Stimulated activated CD8-positive, alpha-beta memory T cell treated with anti-CD3 and anti-CD28 coated beads, Interleukin-12 subunit alpha, Interleukin-12 subunit beta, amount 100 ng/mL, for 1 hour (primary cell): ENCODE measurements at places on chromosomes 5 and 9.

- no peak for DNase-seq
Measured at GRCh38 chr5:169944922-169945680, 35.2 kb downstream of the INSYN2B start.

DNA sequence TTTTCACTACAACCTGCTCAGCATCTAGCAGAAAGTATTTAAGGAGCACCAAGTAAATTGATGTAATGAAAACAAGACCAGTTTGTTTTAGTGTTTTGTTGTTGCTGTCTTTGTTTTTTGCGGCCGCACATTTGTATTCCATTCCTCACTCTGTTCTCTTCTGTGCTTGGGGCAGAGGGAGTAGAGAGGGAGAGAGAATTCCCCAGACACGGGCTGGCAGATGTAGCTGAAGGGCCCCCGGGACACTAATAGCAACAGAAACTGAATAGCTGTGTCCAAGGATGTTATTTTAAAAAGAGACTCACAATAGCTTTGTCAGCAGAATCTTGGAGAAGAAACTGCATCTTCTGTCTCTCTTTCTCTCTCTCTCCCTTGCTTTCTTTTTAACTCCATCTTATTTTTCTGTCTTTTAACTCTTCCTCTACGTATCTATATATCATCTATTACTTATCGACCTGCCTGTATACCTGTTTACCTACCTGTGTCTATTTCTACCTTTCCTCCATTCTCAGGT lies 145.3 kb downstream of the PAPPA start:
- no peak for DNase-seq

GRCh38 chr5:87627363-87627762 lies 214.6 kb upstream of the CCNH start:
- no peak for DNase-seq

DNA sequence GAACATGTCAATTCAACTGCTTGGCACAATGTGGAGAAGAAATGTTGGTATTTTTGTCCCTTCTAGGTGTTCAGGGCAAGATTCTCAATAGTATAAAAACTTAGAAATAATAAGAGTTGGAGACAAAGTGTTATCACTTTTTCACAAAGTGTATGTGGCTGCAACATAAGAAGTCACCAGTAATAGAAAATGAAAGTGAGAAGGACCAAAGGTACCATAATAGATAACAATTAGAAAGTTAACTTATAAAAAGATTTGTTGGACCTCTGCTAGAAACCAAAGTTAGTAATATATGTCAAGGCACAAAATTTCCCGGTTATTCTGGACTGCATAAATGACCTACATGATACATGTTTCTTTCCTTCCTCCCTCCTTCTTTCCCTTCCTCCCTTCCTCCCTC lies 1535.3 kb downstream of the EFNA5 start:
- no peak for DNase-seq

DNA sequence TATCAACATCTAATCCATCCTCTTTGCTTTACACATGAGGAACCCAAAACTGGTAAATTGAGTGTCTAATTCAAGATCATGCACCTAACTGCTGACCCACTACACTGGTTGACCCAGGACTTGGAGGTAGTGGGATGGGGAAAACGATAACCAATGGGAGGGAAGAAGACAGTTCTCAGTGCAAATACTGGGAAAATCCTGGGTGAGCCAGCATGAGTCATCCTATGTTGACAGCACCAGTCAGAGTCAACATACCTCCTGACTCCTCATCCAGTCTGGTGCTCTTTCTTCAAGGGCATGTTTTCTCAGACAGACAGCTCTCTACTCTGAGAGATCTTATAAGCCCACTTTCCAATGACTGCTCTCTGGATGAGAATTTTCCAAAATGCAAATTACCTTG lies 232.8 kb upstream of the PTGER4 start:
- no peak for DNase-seq

DNA sequence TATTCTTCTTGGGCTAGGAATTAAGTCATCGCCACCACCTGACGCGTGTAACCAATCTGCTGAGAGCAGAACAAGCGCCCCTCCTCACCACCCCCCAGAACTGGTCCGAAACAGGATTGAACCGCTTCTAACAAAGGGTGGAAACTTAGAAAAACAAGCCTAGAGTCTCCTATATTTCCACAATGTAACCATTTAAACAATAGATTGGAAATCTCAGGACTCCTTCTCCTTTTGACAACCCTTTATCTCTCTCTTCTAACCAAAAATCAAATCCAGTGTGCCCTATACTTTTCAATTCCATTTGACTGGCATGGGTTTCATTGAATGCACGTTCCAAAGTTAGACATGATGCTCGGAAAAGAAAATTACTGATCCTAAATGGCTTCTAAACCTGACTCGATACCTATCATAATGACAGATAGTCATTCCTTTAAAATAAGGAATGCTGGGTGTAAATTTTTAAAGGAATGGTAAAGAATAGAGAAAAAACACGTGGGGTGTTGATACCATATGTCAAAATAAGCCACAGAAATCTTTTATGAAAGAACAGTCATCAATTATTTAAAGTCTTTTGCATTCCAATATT lies 1.2 kb downstream of the ARRDC3 start:
- peak; percentile 58 for DNase-seq

DNA sequence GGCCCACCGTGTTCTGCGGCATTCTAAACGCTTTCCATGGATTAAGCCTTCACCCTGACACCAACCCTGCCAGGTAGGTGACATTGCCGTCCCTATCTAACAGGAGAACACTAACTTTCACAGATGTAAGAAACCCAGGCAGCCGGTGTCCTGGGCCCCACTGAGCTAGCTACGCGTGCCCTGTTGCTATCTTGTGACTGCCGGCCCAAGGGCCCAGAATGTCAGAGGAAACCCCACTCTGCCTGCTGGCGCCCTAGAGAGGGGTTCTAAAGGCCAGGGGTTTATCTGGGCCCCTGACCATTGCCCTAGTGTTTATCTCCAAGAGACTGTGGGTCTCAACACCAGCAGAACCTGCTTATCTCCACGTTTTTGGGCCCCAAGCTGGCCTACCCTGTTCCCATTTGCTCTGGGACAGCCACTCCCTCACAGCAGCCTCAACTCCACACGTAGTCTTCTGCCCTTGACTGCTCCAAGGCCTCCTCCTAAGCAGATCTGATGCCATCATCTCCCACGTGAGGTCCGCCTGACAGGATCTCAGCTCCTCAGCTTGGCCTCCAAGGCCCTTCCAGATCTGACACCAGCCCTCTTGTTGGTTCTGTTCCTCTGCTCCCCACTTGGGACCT lies 18.1 kb upstream of the ZBTB34 start:
- no peak for DNase-seq

DNA sequence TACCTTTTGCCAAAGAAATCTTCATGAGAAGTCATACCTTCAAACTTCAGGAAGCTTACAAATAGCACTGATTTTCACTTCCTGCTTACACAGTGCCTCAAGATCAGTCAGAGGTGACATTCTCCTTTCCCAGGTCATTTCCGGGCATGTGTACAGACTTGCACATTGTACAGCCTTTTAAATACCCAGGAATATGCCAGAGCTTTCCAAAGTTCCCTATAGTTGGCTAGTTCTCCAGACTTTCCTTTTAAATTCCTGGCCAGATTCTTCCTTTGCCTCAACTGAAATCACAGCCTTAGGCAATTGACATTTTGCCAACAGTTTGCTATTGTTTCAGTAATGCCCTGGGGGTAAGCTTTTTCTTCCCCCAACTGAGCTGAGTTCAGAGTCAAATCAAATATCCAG lies 47.2 kb downstream of the RFX3 start:
- no peak for DNase-seq

- DNase-seq = no peak
Measured at GRCh38 chr9:33248606-33249005, 8.6 kb downstream of the SPINK4 start.

DNA sequence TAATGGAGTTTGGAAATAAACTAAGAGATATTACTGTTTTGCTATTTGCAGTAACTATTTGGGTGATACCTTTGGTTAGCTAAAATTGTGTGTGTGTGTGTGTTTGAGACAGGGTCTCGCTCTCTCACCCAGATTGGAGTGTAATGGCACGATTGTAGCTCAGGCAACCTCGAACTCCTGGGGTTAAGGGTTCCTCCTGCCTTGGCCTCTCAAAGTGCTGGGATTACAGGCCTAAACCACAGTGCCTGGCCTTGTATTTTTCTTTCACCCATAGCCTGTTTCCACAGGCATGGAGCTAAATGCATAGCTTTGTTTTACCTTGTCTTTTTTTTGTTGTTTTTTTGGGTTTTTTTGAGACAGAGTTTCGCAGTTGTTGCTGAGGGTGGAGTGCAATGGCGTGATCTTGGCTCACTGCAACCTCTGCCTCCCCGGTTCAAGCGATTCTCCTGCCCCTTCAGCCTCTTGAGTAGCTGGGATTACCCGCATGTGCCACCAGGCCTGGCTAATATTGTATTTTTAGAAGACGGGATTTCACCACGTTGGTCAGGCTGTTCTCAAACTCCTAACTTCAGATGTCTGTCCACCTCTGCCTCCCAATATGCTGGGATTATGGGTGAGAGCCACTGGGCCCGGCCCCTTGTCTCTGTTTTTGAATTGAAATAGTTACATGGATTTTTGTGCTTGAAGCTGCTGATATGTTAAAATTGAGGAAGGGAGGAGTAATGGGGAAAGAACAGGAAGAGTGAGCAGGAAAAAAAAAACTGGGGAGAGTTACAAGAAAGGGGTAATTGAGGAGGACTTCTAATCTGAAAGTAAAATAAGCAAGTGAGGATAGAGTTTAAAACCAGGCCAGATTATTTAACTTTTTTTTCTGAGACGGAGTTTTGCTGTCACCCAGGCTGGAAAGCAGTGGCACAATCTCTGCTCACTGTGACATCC lies 5.7 kb downstream of the GPBP1 start:
- DNase-seq = no peak

DNA sequence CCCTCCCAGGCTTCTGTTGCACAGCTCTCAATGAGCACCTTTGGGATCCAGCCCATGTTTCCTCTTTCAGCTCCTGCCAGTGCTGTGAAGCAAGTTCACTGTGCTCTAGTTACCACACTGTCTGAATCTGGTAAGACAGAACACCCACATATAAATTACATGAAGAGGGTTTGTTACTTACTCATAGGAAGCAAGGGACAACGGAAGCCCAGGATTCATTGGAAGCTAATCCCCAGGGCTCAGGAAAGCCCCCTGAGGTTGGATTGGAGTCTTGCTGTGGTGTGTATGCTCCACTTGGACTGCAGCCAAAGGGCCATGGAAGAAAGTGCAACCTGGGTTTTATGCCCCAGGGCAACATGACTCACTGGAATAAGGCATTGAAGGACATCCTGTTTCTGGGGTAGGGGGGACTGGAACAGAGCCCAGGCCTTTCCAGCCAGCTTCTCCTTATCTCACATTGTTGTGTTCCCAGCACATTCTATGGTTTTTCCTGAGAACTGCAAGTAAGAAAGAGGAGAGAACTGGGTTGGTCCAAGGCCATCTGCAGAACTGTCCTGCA lies 15.6 kb upstream of the CLK4 start:
- DNase-seq = no peak

DNA sequence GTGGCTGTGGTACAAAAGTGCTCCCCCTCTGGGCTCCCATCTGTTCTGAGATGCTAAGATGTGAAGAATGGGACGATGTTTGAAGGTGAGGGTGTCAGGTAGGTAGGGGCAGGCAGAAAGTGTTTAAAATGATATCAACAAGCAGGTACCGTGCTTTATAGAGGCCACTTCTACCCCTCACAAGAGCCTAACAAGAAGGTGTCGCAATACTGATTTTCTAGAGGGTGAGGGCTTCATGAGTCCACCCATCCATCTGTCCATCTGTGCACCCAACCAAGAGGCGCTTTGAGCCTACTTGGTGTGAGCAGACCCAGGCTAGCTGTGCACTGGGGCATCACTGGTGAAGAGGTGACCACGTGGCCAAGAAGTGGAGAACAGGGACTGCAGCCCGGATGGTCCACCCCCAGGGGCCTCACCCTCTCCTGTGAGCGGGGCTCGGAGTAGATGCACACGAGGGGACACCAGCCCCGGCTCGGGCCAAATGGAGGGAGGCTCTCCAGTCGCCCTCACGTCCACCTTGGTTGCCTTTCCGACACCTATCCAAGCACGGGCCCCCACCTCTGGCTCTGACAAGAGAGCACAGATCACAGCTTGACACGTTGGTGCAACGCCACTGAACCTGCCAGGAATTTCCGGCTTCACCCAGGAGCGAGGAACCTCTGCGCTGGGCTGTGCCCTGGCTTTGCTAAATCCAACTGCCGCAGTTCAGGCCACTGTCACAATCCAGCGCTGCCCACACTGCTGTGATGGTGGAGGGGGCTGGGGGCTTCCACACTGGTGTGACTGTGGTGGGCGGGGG lies 34.5 kb downstream of the CRB2 start:
- DNase-seq = no peak

DNA sequence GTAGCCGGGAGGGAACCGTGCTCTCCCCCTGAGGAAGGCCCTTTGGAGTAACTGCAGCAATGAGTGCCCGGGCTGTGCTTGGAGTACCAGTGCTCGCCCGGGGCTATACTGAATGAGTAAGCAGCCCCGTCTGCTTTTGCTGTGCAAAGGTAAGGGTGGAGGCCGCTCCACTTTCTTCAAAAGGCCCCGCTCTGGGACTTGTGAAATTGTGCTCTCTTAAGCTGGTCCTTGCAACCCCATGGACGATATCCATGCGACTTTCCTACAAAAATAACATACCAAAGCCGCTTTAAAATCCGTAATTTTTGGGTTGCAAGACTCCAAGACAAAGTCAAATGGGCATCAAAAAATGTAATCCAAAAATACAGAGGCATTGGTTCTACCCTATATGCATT lies 578 bp upstream of the TNFAIP8 start:
- DNase-seq = no peak

DNA sequence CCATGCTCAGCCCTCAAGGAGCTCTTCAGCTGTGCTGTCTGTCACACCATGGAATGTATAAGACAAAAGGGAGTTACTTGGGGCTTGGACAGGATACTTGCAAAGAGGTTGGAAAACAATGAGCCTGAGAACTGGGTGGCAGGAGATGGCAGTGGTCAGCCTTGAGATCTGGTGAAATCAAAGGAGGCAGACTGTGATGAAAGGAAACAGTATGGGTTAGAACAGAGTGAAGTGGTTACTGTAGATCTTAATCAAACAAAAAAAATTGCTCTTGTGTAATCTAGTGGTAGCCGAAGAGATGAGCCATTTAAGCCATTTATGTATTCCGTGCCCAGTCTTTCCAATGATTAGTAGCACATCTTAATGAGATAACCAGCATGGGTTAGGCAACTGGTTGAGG lies 142.2 kb downstream of the SV2C start:
- no peak for DNase-seq
